CD4-positive, alpha-beta T cell treated with Interleukin-15 for 4 hours (primary cell): ENCODE measurements at places on chromosomes 2 and 18.

- DNase-seq, result no peak
These were observed 105.3 kb downstream of the CABLES1 start for GRCh38 chr18:23240609-23240930.

- DNase-seq, result no peak
These were observed 271.4 kb downstream of the PIEZO2 start for GRCh38 chr18:10877987-10878386.

DNA sequence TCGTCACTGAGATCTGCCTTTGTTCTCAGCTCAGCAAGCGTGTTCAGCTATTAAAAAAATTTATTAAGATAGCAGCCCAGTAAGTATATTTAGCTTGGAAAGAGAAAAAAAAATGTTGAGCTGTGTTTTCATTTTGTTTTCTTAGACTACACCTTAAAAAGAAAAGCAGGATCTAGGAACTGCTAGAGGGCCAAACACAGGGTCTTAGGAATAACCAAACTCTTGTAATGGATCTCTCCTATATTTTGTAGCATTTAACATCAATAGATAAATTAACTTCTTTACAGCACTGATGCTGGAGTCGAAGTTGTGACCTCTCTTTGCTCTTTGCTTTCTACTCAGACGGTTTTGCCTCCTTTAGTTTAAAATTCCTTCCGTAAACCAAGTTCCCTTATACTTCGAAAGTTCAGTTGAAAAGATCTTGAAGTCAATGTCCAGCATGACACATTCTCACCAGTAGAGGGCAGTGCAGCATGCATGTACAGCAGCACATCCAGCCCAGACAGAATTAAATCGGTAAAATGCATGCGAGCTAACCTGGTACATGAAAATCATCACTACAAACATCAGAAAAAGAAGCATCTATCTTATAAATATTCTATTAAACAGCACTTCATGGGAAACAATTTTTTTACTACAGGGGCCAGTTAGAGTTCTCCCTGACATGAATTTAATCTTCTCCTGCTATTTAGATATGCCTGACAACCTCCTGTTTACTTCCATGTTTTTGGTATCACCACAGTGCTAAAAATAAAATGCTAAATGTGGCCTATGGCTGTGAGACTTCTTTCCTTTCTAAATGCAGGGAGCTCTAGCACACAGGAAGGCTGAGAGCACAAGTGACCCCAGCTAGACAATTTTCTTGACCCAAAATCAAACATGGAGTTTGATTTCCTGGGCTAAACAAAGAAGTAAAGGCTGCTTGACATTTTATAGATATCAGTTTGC lies 48.2 kb upstream of the MAP3K20 start:
- peak; percentile 73 for DNase-seq

DNA sequence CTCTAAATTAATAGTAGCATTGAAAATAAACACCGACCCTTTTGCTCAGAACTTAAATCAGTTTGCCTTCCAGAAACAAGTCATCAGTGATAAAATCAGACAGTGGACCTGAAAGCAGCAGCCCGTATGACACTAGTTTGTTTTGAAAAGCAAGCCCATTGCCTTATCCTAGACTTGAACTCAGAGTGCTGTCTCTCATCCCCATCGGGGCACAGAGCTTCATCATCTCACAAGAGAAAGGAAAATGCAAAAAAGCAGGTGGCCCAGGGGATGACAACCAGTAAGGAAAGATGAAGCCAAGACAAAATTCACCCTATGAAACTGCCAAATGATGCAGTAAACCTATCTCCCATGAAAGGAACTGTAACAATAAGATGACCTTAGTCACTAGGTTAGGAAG lies 71.2 kb downstream of the CERKL start:
- no peak for DNase-seq

- no peak for DNase-seq
These were observed 70.7 kb upstream of the FZD7 start for GRCh38 chr2:201962774-201963562.

DNA sequence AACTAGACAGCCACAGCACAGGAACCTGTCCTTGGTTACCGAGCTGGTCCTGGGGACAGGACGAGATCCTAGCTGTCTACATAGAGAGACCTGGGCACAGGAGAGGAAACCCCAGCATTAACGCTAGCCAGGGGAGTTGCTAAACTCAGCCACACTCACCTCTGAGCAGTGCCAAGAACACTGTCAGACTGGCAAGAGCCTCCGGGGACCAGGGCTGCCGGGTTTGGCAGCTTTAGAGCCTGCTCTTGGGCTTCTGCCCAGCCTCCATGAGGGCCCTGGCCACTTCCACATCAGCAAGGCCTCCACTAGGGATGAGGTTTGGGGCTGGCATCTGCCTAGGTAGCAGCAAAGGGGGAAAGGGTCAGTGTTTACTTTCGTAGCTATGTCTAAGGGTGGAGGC lies 6.7 kb downstream of the TMBIM1 start:
- DNase-seq, result no peak

GRCh38 chr2:9439536-9439935 lies 16.1 kb downstream of the CPSF3 start:
- DNase-seq, result no peak

DNA sequence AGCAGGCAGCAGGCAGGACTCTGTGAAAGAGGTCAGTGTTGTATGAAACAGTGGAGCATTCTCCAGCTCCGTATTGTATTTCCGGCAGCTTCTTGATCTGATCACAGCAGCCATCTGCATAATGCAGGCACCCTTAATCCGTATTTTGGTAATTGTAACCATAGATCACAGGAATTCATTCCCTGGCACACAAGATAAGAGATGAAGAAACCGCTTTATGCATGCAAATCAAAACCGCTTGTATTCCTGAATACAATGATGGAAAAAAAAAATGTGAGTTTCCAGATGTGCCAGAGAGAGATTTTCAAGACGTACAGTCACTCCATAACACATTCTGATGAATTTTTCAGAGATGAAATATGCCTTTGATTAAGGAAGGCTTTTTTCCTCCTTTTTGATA lies 221.3 kb downstream of the ACKR3 start:
- DNase-seq, result no peak

GRCh38 chr2:23669413-23670244 lies 257.3 kb downstream of the ATAD2B start:
- DNase-seq, result no peak

- no peak for DNase-seq
These were observed 80.9 kb downstream of the SMC6 start for GRCh38 chr2:17672583-17673317.

- DNase-seq, result no peak
These were observed 45.3 kb downstream of the ACAA2 start for GRCh38 chr18:49768051-49768391.

GRCh38 chr2:111972955-111973565 lies 74.7 kb downstream of the MERTK start:
- no peak for DNase-seq

DNA sequence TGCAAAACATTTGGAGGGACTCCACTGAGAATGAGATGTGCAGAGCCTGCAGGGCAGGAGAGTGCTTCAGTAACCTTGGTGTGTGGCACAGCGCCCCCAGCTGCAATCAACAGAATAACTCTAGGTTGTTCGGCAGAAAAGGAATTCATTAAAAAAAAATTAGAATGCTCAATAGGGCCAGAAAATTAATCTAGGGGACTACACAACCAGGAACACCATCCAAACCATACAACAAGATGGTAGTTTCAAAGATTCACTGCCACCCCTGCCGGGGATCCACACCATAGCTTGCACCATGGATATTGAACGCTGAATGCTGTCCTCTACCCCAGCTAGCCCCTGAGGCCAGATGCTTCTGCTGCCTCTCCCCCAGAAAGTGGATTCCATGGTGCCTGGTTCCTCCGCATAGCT lies 50.1 kb downstream of the THUMPD2 start:
- peak; percentile 3 for DNase-seq

GRCh38 chr2:64632835-64633819 lies 20.6 kb downstream of the SERTAD2 start:
- no peak for DNase-seq

GRCh38 chr2:139175510-139175909 lies 395.3 kb upstream of the NXPH2 start:
- no peak for DNase-seq

GRCh38 chr2:19176172-19176852 lies 182.1 kb downstream of the OSR1 start:
- DNase-seq, result no peak

- DNase-seq, result peak; percentile 58
These were observed 79.0 kb downstream of the TTC21B start for GRCh38 chr2:165874445-165875039.

DNA sequence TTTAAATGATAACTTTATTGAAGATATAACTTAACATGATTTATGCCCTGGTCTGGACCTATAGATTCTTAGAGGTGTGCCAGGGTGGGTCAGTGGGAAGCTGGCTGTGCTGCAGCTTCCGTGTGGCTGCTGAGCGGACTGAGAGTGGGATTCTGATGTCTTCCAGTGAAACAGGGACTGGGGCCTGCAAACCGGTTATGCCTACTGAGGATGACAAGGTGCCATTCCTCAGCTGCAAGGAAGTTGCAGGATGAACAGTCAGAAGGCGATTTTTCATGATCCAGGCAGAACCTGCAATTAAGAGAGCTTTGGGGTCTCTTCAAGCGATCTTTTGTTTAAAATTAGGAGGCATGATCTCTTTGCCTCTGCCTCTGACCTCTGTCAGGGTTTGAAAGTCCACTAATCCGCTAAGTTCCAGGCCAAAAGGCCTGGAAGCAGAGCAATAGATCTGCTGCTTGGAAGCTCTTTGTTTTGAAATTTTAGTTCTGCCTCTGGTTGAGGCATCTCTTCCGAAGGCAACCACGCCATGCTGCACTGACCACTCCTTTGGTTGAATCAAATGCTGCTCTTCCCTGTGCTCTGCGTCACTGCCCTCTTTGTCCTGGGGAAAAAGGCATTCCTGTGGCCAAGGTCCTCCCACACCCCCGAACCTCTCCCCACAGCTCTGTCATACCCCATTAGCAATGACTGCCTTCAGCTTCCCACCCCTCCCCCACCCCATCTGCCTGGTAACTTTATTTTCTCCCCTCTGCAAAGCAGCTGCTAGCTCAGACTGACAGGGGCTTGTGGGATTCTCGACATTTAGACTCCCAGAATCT lies 2.0 kb downstream of the TMEM169 start:
- DNase-seq, result no peak

GRCh38 chr2:230643576-230644291 lies 68.9 kb upstream of the CAB39 start:
- peak; percentile 49 for DNase-seq

DNA sequence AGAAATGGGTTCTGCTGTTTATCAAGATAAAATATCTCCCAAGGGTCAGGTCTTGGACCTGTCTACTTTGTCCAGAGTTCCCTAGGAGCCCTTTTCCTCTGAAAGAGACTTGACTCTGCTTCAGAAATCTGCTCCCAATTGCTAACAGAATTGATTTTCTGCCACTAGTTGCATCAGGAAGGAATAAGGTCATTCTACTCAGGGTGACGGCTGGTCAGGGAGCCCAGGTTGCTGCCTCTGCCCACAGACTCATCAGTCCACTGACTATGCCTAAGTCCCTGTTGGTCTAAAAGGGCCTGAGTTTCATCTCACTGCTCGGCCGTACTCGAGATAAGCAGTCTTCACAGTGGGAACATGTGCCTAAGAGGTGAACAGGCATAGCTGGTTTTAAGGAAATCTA lies 61.2 kb downstream of the EVA1A start:
- no peak for DNase-seq

- DNase-seq, result no peak
These were observed 193.0 kb upstream of the RGPD4 start for GRCh38 chr2:107633580-107634147.

GRCh38 chr2:9235147-9236044 lies 28.8 kb downstream of the ASAP2 start:
- no peak for DNase-seq

DNA sequence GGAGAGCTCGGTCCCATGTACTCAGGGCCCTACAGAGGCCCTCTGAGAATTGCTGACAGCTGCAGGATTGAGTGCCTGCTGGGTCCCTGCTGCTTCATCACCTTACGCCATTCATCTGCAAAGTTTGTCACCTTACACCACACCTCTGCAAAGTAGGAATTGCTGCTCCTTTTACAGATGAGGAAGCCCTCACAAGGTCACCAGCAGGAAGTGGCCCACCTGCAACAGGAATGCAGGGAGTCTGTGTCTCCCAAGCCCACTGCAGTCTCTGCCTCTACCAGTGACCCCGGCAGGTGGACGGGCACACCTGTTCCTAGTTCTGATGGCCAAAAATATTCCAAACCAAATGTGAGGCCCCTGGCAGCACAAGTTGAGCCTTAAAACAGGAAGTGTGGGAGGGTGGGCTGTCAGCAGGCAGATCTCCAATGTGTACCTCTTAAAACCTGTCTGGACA lies 441.4 kb downstream of the NBAS start:
- no peak for DNase-seq

DNA sequence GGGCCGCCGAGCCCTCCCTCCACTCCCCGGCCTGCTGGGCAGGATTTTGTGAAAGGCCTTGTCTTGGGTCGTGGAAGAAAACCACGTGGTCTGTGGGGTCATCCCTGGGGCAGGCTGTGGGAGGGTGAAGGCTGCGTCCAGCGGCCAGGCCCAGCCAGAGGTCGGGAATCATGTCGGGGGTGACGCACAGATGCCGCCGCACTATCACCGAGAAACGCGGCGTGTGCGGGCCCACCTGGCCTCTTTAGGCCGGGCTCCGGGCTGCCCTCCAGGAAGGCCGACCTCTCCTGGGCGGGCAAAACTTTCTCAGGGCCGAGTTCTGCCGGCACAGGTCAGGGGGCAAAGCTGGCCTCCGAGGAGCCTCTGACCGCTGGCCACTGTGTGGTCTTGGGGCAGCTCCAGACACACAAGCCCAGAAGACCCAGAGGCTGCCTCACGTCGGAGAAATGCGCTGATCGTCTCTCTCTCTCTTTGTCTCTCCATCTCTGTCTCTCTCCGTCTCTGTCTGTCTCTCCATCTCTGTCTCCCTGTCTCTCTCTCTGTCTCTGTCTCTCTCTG lies 28.4 kb downstream of the NFATC1 start:
- no peak for DNase-seq

- DNase-seq, result no peak
These were observed 1632.8 kb upstream of the CELF4 start for GRCh38 chr18:39198376-39198775.
